ENCODE measurements at places on chromosomes 11 and 22. TPM values are rescaled to one million over a fixed set of nuclear protein-coding genes. Genes with fewer than 3 reads are reported as not detected.

The THRSP gene
- total RNA-seq, result not detected

The OR5L2 gene
- total RNA-seq, result not detected

DNA sequence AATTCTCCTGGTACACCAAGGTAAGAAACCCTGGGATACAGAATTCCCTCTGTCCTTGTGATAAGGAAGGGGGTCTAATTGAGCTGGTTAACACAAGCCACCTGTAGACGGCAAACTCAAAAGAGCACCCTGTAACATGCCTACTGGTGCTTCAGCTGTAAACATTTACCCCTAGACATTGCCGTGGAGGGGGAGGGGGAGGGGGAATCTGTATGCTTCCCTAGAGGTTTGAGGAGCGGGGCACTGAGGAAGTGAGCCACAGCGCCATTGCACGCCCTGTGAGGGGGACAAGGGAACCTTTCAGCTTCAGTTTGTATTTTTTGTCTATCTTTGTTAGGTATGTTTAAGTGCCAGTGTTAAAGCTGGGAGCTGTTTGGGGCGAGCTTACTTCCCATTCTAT lies 99.8 kb downstream of the AASDHPPT start:
- H3K27ac ChIP-seq, result no peak overlapping the region
- H3K4me3 ChIP-seq, result no peak overlapping the region
- H3K36me3 ChIP-seq, result no peaks in the 10 kb centered on the region
- H3K4me1 ChIP-seq, result no peaks in the 10 kb centered on the region
- no peaks in the 10 kb centered on the region for H3K27me3 ChIP-seq
- DNase-seq, result no peak

DNA sequence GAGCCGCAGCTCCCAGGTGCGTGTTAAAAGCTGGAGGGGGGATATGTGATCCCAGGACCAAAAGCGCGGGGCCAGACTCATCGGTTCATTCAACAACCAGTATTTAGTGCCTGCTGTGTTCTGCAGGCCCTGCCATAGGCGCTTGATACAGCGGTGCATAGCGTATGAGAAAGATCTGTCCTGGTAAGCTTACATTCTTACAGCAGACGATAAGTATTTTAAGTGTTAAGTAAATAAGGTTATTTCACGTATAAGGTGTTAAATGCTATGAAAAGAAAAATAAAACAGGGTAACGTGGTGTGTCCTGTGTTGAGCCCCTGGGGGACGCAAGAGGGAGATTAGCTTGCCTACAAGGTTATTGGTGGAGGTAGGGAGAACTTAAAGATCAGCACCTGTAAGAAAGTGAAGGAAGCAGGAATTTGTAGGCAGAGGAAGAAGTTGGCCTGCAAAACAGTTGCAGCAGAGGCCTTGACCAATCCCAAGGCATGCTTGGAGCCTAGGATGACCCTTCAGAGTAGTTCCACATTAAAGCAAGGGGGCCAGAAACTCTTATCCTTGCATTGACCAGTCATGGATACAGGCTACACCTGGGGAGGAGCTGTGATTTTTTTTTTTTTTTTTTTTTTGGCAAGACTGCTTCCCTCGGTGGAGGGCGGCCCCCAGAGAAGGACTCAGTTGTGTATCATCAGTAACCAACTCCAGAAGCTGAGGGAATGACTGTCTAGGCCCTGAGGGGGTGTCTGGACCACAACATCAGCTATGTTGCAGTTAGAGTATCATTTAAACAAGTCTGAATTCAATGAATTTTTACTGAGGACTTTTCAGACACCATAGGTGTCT lies 487 bp upstream of the LIPT2 start:
- no peaks in the 10 kb centered on the region for H3K36me3 ChIP-seq
- H3K27me3 ChIP-seq, result no peaks in the 10 kb centered on the region
- peak overlapping the region; percentile 81 for H3K4me3 ChIP-seq

DNA sequence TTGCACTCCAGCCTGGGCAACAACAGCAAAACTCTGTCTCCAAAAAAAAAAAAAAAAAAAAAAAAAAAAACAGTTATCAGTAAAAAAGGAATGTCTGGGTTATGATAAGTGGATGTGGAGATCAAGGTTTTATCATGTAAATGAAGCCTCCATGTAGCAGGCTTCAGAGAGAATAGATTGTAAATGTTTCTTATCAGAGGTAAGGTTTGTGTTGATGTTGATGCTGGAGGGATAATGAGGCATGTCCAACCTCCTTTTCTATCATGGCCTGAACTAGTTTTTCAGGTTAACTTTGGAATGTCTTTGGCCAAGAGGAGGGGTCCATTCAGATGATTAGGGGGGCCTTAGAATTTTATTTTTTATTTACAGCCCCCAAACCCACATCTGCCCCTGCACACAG lies 35.4 kb upstream of the TREH start:
- H3K27ac ChIP-seq, result peak overlapping the region; percentile 95
- H3K4me3 ChIP-seq, result no peak overlapping the region
- H3K4me1 ChIP-seq, result peaks cover 15% of the 10 kb centered on the region
- H3K27me3 ChIP-seq, result no peaks in the 10 kb centered on the region
- no peaks in the 10 kb centered on the region for H3K36me3 ChIP-seq
